ENCODE measurements at places on chromosomes 6 and 20.

GRCh38 chr6:51550243-51550642, 537.2 kb downstream of the PKHD1 start:
- DNase-seq = no peak

GRCh38 chr6:118810420-118811027, 83.4 kb upstream of the ASF1A start:
- DNase-seq = no peak

GRCh38 chr6:168683621-168684020, 242.6 kb downstream of the SMOC2 start:
- no peak for DNase-seq

GRCh38 chr6:20693466-20694063, 159.3 kb downstream of the CDKAL1 start:
- DNase-seq = no peak

DNA sequence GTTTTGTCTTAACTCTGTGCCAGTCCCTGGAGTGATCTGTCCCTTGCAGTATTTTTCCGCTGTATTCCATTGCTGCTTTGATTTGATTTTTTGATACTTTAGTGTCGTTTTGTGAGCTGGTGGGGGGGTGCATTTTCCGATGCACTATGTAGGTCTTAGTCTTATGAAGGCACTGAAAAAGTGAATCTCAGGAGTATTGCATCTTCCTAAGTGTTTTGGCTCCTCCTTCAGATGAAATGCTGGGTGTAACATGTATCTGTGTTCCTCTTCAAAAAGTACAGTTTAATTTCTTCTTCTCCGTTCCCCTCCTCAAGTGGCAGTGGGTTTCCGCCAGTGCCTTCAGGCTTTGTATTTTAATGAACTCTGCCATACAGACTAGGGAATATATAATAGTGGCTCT, 580.7 kb upstream of the GJE1 start:
- no peak for DNase-seq

- DNase-seq = no peak
Observed at GRCh38 chr20:23415959-23416583, 5.2 kb downstream of the NAPB start.
